Effector memory CD8-positive, alpha-beta T cell (primary cell): ENCODE measurements at places on chromosomes 4 and X.

GRCh38 chr4:184712322-184712721 is 21.6 kb downstream of the CENPU start:
- H3K36me3 ChIP-seq: no peaks in the 10 kb centered on the region
- no peak overlapping the region for H3K27ac ChIP-seq
- no peak overlapping the region for H3K4me3 ChIP-seq
- DNase-seq: no peak
- no peaks in the 10 kb centered on the region for H3K27me3 ChIP-seq

DNA sequence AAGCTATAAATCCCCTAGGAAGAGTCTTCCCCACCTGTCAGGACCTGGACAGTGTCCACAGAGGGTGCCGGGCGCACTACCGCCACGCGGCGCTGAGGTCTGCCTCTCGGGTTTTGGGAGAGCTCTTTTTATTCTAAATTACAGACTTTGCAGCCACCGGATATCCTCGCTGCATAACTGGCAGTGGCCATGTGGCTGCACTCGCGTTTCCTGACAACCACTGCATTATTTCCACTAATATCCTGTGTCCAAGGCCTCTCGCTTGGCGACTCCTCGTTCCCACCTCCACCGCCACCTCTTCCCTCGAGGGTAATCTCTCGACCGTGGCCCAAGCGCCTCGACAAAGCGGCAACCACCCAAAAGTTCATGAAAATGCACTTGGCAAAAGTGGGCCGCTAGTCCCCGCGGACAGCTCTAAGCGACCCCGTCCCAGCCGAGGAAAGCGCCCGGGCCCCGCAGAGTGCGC is 512 bp upstream of the TMEM131L start:
- H3K27ac ChIP-seq: peak overlapping the region; percentile 29
- peak; percentile 37 for DNase-seq
- no peaks in the 10 kb centered on the region for H3K27me3 ChIP-seq
- H3K4me1 ChIP-seq: peaks cover 46% of the 10 kb centered on the region
- H3K36me3 ChIP-seq: peaks cover 21% of the 10 kb centered on the region
- H3K4me3 ChIP-seq: peak overlapping the region; percentile 81

GRCh38 chr4:80500613-80501012 is 165.1 kb downstream of the CFAP299 start:
- H3K27me3 ChIP-seq: no peaks in the 10 kb centered on the region
- H3K36me3 ChIP-seq: no peaks in the 10 kb centered on the region
- peaks cover 31% of the 10 kb centered on the region for H3K4me1 ChIP-seq
- peak; percentile 3 for DNase-seq

DNA sequence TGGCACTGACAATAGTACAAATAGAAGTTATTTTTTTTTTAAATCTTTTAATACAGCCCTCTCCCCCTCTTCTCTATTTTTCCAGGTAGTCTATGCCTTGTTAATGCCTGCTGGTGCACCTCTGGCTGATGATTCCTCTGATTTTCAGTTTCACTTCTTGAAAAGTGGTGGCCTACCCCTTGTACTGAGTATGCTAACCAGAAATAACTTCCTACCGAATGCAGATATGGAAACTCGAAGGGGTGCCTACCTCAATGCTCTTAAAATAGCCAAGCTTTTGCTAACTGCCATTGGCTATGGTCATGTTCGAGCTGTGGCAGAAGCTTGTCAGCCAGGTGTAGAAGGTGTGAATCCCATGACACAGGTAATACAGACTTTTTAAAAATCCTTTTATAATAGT is 99.1 kb downstream of the USP9X start:
- H3K27ac ChIP-seq: no peak overlapping the region
- H3K27me3 ChIP-seq: no peaks in the 10 kb centered on the region
- H3K36me3 ChIP-seq: peaks cover 66% of the 10 kb centered on the region
- no peak overlapping the region for H3K4me3 ChIP-seq

GRCh38 chr4:155972098-155972497 is 18.4 kb upstream of the CTSO start:
- DNase-seq: no peak
- no peak overlapping the region for H3K27ac ChIP-seq
- H3K36me3 ChIP-seq: no peaks in the 10 kb centered on the region
- peaks cover 29% of the 10 kb centered on the region for H3K27me3 ChIP-seq

- no peak overlapping the region for H3K4me3 ChIP-seq
- DNase-seq: no peak
- H3K27me3 ChIP-seq: no peaks in the 10 kb centered on the region
These were observed 222.5 kb upstream of the FAT1 start for GRCh38 chr4:186946136-186946535.

GRCh38 chrX:150164971-150165600 is 198.0 kb upstream of the MAMLD1 start:
- H3K27ac ChIP-seq: no peak overlapping the region
- no peak overlapping the region for H3K4me3 ChIP-seq
- no peaks in the 10 kb centered on the region for H3K4me1 ChIP-seq
- no peaks in the 10 kb centered on the region for H3K36me3 ChIP-seq
- H3K27me3 ChIP-seq: no peaks in the 10 kb centered on the region

DNA sequence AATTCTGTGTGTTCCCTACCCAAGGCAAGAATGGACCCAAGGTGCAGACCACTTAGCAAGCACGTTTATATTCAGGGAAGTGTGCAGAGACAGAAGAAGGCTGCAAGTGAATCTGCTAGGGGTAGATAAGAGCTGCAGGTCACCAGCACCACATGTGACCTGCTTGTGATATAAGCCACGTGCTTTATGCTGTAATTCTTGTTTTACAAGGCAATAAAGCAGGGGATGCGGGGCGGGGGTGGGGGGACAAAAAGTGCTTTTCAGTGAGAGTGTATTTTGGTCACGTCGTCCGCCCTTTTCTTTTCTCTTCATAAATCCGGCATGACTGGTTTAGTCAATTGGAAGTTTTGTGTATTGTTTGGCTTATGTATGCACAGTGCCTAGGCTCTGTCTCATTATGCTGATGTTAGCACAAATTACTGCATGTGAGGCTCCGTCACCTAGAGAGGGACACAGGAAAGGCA is 192.7 kb downstream of the RBMX2 start:
- no peaks in the 10 kb centered on the region for H3K36me3 ChIP-seq
- DNase-seq: no peak
- no peak overlapping the region for H3K27ac ChIP-seq
- H3K4me1 ChIP-seq: no peaks in the 10 kb centered on the region
- H3K27me3 ChIP-seq: peaks cover 10% of the 10 kb centered on the region
- H3K4me3 ChIP-seq: no peak overlapping the region
